ENCODE measurements at places on chromosomes 1 and 21. TPM values are rescaled to one million over a fixed set of nuclear protein-coding genes. Genes with fewer than 3 reads are reported as not detected.

Gene S100A7A
- total RNA-seq: not detected

Gene C1orf210
- not detected for total RNA-seq

Gene SAMD13
- 2.5 TPM for total RNA-seq

Gene RPTN
- not detected for total RNA-seq

Gene GPR37L1
- not detected for total RNA-seq

Gene GJB4
- total RNA-seq: not detected
